Colonic mucosa (tissue), 4 donors: ENCODE measurements at places on chromosomes 7 and 10. TPM values are rescaled to one million over a fixed set of nuclear protein-coding genes. Genes with fewer than 3 reads are reported as not detected.

DNA sequence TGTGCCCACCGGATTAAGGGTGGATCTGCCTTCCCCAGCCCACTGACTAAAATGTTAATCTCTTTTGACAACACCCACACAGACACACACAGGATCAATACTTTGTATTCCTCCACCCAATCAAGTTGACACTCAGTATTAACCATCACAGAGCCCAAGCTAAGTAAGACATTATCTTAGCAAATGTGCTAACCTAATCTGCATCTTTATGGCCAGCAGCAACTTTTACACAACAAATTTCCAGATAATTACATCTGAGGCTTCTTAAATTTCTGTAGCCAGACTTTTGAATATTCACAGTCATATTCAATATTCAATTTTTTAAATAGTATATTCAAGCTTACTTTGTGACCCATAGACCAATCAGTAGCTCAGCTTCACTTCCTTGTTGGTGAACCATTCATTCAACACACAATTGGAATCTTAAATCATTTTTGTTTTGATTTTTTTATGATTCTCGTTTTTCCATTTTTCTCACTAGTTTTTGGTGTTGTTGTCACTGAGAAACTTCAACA is 594.2 kb downstream of the IPMK start:
- DNase-seq = no peak

FAM13C gene
- 2.5 TPM for total RNA-seq

- no peak for DNase-seq
Observed at GRCh38 chr7:47759056-47759706, 177.3 kb upstream of the TNS3 start.

BHLHA15 gene
- 2.4 TPM for total RNA-seq

KAT6B gene
- 24.2 TPM for total RNA-seq

RBP3 gene
- total RNA-seq = not detected

GRID2IP gene
- total RNA-seq = 0.37 TPM

GRCh38 chr7:54839575-54840213 is 80.7 kb upstream of the SEC61G start:
- DNase-seq = peak; percentile 54

FBXL13 gene
- total RNA-seq = 0.17 TPM

DNA sequence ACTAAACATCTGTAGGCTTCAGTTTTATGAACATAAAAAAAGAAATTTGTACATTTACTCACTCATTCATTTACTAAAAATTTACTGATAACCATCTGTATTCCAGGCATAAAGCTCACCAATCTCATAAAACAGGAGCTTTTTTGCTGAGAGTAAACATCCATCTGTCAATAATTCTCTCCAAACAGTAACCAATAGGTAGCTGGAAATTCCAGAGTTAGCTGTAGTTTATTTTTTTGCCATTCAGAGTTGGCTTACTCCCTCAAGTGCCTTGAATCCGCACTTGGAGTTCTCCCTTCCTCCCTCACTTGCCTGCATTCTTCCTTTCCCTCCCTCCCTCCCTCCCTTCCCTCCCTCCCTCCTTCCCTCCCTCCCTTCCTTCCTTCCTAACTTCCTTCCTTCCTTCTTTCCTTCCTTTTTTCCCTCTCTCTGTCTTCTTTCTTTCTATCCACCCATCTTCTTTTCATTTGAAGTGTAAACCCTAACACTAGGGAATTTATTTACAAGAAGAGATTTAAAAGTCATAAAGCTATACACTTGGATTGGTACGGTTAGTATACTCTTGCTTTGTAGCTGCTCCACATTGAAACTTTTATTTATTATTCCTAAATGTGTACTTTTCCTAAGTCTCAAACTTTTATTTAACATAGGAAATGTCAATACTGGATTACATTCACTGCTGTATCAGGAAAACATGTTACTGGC is 44.6 kb upstream of the BICC1 start:
- no peak for DNase-seq

SFTPA2 gene
- total RNA-seq = 14.2 TPM

DNA sequence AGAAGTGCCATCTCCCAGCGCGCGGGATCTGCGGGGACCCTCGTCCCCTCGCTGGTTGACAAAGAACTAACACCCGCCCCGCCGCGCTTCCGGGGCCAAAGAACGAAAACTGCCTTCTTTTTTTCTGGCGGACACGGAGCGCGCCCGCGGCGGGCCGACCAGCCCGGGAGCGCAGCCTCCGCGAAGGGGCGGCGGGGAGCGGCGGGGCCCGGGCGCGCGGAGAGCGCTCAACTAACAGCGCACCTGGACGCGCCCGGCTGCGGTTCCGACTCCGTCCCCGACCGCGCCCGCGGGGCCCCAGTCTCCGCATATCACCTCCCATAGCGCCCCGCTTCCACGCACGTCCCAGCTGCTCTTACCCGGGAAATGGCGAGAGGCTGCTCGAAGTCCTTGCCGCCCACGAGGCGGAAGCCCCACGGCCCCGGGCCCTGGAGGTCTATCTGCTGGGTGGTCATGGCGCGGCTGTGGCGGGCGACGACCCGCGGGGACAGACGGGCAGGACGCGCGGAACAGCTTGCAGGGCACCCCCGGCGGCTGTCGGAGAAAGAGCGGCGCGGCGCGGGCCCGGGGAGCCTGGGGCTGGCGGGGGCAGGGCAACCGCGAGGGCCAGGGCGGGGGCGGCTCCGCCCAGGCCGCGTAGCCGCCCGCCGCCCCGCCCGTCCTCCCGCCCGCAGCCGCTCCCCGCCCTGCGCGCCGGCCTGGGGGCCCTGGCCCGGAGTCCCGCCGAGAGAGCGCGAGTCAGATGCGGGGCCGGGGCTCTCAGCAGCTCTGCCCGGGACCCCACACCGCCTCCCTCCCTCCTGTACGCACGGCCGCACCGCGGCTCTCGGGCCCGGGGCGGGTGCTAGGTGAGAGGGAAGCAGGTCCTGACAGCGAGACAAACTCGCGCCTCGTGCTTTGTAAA is at the start of gene PDLIM1:
PDLIM1 (minus strand) TSS at position 543 of the 904 bp plus-strand sequence; CDS start at position 455, 88 bp downstream.
- peak; percentile 86 for DNase-seq

DNA sequence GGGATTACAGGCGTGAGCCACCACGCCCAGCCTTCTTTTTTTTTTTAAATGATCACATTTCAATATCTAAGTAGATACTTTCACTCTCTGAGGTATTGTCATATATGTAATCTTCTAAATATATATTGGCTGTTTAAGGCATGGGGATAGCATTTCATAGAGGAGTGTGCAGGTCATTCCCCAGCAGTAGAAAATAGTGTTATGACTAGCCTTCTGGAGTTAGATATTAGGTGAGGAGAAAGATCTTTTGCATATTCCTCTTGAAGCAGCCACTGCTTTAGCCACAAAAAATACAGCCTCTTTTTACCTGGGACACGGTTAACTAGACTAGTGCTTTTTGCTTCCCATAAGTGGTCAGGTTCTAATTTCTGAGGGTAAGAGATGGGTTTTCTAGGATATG is 28.9 kb downstream of the ADD3 start:
- no peak for DNase-seq

- DNase-seq = no peak
Observed at GRCh38 chr7:64485623-64486022, 77.2 kb downstream of the ZNF680 start.

MORN4 gene
- total RNA-seq = 1.8 TPM

- no peak for DNase-seq
Observed at GRCh38 chr10:126872135-126872534, 33.1 kb upstream of the DOCK1 start.

GRCh38 chr10:112973046-112973445 is 23.0 kb downstream of the TCF7L2 start:
- no peak for DNase-seq

MYOZ1 gene
- total RNA-seq = not detected

DNA sequence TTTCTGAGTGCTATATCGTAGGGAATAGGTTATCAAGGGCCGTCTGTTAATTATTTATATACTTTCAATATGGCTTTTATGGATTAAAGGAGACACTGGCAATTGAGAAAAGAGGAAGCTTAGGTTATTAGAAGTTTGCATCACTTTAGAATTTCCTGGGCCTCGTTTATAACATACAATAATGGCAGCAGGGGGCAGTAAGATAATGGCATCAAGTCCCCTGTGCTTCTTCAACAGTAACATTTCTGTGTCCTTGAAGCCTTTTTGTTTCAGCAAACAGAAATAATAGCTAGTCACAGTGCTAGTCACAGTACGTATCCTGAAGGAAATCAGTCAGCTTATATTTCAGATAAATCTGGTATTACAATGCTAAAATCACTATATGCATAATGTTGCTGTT is 41.9 kb downstream of the SPAM1 start:
- no peak for DNase-seq

DNA sequence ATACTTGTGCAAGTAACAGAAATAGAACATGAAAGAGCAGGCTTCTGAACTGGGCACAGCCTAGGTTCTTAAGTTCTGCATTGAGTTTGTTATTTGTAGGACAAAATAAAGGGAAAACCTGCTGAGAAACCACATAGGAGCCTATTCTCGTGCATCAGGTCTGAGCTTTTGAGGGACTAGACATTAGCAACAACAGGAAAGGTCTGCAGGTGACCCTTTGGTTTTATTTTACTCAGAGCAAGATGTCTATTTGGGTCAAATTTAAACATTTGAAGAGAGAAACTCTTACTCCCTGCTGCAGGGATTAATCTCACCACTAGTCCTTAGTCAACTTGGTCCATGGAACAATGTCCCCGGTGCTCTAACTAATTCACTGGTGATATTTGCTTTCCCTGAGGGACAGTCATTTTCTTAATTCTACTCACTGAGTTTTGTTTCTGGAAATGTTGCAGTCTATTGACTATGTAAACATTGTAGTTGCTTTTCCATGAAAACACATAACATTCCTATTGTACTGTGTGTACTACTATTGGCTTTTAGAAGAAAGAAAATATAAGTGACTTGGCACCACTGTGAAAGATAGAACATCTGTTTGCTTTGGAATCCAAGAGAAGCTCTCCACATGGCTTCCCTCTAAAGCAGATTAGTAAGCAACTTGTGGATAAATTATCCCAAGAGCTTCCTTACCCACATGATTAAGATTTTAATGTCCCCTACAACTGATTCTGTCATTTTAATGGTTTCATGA is 108.2 kb downstream of the CHRM2 start:
- DNase-seq = no peak

CHAT gene
- 0.16 TPM for total RNA-seq

ACSM6 gene
- not detected for total RNA-seq

GRCh38 chr10:130138479-130138866 is 2.3 kb downstream of the GLRX3 start:
- no peak for DNase-seq

GRCh38 chr10:83945982-83946718 is 193.2 kb upstream of the GHITM start:
- DNase-seq = no peak

- no peak for DNase-seq
Observed at GRCh38 chr10:132793213-132793612, 7.3 kb upstream of the NKX6-2 start.
